Gastroesophageal sphincter (tissue), 4 donors: ENCODE measurements at places on chromosomes 16 and 17. TPM values are rescaled to one million over a fixed set of nuclear protein-coding genes. Genes with fewer than 3 reads are reported as not detected.

Gene USP43
- total RNA-seq = not detected

Gene GOT2
- 134 TPM for total RNA-seq

Gene RRN3
- total RNA-seq = 42.3 TPM

Gene NFE2L1
- 198 TPM for total RNA-seq

Gene CDRT15L2
- not detected for total RNA-seq
